ENCODE measurements at places on chromosomes 12 and 14. TPM values are rescaled to one million over a fixed set of nuclear protein-coding genes. Genes with fewer than 3 reads are reported as not detected.

The SIRT4 gene
- total RNA-seq = 1.8 TPM

The SERPINA3 gene
- total RNA-seq = not detected

The NXPH4 gene
- 0.47 TPM for total RNA-seq

The CATSPERB gene
- total RNA-seq = 0.20 TPM

The IFI27 gene
- total RNA-seq = 1.3 TPM

The ADAMTS20 gene
- not detected for total RNA-seq

The DTX3 gene
- total RNA-seq = 18.3 TPM

The FGF6 gene
- not detected for total RNA-seq

The DTX1 gene
- 2.0 TPM for total RNA-seq

The IAPP gene
- total RNA-seq = not detected
